ENCODE measurements at places on chromosomes 3 and 15. TPM values are rescaled to one million over a fixed set of nuclear protein-coding genes. Genes with fewer than 3 reads are reported as not detected.

GRCh38 chr3:151275091-151275490 lies 3.3 kb downstream of the P2RY14 start:
- no peak for DNase-seq

The GADL1 gene
- total RNA-seq: not detected

The TGM5 gene
- not detected for total RNA-seq

DNA sequence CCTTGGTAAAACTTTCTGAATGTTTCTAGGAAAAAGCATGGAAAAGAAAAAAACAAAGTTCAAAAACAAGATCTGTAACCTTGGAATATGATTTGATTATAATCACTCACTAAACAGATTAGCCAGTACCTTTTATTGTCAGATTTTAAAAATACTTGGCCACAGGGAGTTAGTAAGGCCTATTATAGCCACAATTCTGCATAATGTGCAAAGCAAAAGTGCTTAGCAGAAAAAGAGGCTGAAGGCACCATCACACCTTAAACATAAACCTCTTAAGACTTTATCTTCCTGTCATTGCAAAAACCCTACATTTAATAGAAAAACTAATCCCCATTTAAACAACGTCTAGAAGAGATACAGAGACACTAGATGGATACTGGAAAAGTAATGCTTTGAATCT lies 41.8 kb downstream of the CHSY1 start:
- DNase-seq: no peak

DNA sequence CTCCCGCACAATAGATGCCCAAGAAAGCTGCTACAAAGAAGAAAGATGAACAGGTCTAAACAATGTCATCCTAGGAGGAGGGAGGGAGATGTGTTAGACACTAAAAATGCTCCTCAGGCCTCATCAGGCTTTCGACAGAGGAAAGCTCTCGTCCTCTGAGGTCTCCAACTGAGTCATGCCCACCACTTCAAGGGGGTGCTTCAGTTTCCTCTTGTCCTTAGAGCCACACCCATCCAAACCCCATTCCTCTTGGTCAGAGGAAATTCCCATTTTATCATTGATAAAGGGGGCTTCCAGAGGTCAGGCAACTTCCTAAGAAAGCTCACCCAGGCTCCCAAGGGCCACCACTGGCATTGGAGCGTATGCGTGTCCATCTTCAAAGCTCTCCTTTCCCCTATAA lies 50.1 kb downstream of the HEG1 start:
- no peak for DNase-seq

- no peak for DNase-seq
These were observed 424.1 kb downstream of the RSL24D1 start for GRCh38 chr15:54772663-54773062.

The IQCH gene
- total RNA-seq: 1.1 TPM

The BSN gene
- 0.15 TPM for total RNA-seq

- DNase-seq: no peak
These were observed 5.0 kb downstream of the CCNDBP1 start for GRCh38 chr15:43190178-43190577.
